ENCODE measurements at places on chromosomes 4 and X.
A peak's percentile ranks its signal among the peaks of the same experiment; 100 is the strongest.

- no peak for DNase-seq
Measured at GRCh38 chr4:126144543-126145237, 829.9 kb downstream of the FAT4 start.

DNA sequence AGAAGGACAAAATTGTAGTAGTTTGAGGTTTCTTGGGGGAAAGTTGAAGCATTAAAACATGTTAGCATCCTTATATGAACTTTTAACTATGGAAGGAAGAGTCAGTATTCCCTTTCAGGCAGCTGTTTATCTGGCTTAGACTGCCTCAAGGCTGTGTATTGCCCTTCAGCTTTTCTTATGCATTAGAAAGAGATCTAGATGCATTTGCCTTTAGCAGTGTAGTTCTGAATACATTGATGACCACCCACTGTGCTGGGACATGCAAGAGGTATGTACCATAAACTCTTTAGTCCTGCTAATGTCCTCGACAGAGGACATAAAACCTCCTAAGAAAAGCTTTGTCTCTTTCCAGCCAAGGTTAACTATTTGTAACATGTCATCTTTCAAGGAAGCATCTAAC lies 2.9 kb downstream of the FAM200B start:
- DNase-seq, result no peak

- no peak for DNase-seq
Measured at GRCh38 chr4:77050962-77051361, 24.8 kb downstream of the CCNI start.

GRCh38 chr4:185999207-185999606 lies 69.7 kb upstream of the TLR3 start:
- DNase-seq, result no peak

GRCh38 chr4:59571805-59572430 lies 1628.2 kb upstream of the ADGRL3 start:
- DNase-seq, result no peak

- DNase-seq, result no peak
Measured at GRCh38 chr4:40473578-40474388, 138.7 kb downstream of the CHRNA9 start.

DNA sequence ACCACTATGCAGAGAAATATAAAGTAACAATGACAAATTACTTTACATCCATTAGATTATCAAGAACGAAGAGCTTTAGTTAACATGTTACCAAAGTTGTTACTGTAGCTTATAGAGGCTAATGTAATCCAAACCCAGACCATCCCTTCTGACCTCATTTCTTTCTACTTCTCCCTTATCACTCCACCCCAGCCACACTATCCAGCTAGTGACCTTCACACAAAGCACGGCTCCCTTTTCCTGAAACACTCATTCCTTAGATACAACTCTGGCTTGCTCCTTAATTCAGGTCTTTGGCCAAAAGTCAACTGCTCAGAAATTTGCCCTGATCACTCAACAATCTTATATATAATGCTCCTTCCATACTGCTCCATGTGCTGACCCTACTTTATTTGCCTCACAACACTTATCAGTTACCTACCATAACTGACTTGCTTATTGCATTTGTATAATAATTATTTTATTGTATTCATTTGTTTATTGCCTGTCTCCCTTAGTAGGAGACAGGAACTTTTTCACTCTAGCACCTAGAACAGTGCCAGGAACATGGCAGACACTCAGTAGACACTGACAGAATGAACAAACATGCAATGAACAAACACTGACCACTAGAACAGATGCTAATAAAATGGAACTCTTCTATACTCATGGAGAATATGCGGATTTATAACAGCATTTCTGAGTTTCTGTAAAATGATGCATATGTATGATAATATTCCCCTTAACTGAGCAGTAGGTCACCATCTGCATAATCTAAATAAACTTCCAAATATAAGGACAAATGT lies 67.6 kb downstream of the EIF4E start:
- no peak for DNase-seq

GRCh38 chrX:96696462-96696861 lies 11.8 kb downstream of the DIAPH2 start:
- DNase-seq, result no peak

DNA sequence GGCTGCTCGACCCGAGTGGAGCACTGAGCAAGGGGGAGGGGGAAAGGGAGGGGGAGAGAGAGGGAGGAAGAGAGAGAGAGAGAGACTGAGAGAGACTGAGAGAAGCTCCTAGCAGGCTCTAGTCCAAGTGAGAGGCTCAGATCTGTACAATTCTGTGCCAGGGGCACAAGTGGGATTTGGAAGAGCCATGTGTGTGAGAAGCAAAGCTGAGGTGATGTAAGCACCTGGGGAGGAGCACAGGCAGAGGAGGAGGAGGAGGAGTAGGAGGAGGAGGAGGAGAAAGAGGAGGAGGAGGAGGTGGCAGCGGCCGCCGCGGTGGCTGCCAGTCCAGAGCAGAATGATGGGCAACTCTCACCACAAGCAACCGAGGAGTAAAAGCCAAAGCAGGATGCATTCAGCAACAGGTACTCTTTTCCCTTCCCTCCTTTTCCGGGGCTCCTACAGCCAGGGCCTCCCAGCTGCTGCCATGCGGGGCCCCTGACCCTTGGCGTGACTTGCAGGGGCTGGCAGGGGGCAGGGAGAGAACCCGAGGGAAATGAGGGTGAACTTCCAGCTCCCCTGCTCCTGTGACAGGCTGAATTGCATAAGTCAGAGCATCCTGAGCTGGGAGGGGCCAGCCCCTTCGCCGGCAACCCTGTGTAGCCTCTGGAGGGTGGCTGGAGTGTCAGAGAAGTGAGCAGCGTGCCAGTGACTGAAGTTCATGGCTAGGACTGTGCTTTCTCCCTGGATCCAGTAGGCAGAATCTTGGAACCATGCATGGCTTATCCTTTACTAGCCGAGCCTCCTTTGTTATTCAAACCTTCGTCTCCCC lies 62.2 kb downstream of the RTL5 start:
- peak; percentile 55 for DNase-seq

Measured in HL-60 (cell line).